ENCODE measurements at places on chromosomes 2 and 18.

- DNase-seq = no peak
Observed at GRCh38 chr2:20797096-20797495, 25.8 kb downstream of the LDAH start.

DNA sequence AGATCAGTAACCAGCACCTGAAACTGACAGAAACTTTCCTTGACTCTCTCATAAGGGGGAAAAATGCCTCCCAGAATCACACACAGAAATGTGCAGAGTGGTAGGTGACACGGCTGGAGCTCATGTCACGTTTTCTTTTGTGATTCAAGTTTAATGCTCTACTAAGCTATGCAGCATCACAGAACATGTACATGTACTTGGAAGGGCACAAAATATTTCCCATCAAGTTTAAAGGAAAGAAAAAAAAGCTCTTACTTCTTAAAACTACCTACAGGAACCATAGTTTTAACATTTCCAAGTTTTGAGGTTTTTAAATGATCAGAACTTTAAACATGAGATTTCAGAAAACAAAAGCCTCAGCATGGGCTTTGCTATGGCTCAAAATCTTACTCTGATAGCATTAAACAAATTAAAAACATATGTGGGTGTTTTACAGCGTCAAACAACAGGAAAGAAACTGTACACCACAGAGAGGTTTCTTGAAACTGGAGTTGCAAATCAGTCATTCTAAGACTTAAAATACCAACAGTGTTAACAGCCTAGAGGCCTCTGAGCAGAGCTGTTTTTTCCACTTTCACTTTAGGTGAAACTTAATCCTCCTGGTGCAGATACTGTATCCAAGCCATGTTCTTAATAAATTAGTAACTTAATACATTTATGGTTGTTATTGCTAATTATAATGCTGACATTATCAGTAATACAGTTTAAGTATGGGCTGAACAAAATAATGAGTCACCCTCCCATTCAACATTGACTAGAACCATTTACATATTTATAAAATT is 30.1 kb downstream of the MBP start:
- no peak for DNase-seq

DNA sequence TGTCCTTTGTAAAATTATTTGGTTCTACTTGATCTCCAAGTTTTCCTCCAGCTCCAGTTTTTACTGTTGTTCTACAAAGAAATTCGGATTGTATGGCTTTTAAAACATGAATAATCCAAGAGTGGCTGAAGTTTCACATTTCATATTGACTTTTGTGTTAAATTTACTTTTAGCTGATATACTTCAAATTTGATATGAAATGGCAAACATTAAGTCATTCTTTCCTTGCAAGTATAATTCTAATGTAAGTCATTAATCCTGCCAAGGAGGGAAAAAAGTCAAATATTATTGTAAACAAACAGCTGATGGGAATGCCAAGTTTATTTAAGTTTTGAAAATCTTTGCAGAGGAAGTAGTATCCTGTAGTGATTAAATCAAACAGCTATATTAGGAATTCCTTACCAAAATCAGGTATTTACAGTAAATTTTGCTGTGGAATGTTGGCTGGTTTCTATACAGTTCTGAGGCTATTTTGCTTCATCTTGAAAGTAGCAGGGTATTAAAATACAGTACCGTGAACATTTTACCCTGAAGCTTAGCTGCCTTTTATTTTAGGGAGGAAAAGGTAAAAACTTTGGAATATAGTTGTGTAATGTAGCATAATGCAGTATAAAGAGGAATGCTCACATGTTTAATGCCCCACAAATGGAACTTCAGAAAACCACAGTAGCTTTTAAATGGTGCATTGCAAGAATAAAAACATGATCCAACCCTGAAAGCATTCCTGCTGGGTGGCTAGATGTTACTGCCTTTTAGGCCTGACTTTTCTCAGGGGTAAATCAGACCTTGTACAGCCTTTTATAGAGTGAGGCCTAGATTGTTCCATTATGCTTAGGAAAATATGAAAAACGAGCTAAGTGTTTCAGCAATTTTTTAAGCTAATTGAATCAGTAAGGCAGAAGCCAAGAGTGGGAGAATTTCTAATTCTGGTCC is 62.7 kb upstream of the NT5C1B start:
- DNase-seq = no peak

GRCh38 chr2:176385219-176385759 is 116.0 kb downstream of the MTX2 start:
- DNase-seq = no peak

DNA sequence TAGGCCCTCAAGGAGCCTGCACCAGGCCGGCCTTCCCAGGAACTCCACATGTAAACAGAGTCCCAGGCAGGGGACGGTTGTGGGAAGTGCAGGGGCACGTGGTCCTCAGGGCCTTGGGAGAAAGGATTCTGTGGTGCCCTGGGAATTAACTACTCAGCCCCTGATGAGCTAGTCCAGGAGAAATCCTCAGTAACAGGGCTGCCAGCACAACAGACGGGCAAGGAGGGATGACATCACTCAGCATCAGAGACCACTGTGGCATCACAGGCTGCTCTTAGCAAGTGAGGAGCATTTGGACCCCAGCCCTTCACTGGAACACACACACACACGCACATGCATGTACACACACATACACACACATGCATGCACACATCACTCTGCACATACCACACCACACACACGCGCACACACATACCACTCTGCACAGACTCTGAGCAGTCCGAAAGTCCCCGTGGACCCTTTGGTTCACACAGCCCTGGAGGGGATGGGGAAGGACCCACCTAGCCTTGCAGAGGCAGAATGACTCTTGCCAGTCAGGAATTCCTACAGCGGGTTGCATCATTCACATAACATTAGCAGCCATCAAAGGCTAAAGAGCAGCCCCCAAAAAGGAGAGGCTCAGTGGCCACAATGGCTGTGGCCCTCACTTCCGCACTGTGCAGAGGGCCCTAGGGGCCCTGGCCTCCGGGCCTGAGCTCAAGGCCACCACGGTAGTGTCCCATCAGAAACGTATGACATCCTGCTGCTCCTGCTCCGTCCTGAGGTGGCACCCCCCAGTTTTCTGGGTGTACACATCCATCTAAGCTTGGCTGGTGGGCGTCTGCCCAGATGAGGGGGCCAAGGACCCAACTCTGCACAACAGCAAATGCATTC is 1.9 kb upstream of the NMUR1 start:
- DNase-seq = no peak

DNA sequence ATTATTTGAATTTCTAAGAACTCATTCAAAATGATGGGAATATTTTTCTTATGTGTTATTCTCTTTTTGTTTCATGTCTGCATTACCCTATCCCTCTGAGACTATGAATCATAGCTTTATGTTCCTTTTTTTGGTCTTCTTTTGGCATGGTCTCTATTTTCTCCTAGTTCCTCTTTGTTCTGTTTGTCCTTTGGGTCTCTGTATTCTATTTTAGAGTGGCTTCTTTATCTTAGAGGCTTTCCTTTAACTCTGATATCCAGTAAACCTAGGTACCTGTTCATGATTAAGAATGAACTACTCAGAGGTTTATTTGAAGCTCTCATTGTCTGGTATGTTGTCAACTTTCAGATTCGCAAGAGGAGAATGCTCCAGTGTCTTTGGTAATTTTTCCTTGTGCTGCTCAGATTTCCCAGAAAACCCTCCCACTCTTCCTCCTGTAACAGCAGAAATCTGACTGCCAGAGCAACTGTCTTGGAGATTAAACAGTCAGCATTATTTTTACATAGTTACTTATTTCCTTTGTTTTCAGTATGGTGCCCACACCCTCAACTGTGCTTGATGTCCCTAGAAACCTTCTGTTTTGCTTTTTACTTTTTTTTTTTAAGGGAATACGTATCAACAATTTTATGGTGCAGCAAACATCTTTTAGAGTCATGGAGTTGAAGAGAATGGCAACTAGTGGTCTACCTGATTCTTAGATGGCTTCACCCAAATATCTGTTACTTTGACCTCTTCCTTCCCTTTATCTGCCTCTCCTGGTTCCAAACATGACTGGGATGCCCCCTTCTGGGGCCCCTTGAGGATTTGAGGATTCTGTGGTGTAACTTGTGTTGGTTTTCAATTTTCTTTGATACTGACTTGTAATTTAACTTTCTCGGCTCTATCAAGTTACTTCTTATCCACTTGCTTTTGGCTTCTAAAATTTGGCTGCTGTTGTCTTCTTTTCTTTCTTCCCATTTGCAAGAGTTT is 92.0 kb downstream of the DPP10 start:
- no peak for DNase-seq

GRCh38 chr2:43943323-43943722 is 52.5 kb downstream of the LRPPRC start:
- no peak for DNase-seq

DNA sequence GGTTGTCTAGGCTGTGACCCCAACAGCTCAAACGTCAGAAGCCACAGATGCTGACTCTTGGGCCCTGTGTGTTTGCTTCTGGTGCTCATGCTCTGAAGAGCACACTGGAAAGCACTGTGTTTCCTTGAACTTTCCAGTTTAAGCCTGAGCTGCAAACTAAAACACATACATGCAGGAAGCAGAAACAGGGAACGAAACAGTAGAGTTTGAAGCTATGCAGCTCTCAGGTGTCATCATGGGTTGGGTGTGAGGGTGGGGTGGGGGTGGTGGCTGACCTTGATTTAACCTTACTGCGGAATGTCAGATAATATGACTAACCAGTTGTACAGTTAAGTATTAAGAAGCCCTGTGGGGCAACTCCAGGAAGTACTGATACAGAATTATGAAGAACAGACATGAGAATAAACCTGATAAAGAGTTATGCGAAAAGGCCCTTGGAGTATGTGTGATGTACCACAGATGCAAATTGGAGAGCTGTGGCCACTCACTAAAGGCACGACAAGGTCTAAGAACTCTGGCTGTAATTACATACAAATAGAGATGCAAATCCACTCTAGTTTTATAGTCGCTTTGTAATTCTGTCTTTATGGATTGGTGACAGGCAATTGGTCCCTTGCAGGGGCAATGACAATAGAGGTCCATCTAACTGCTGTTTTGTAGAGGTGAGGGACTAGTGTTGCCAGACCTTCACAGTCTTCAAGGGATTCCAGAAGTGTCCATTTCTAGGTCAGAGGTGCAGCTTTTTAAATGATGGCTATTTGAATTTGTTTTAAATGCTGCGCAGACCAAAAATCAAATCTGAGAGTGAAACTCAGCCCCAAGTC is 273.1 kb downstream of the NAPG start:
- DNase-seq = no peak

DNA sequence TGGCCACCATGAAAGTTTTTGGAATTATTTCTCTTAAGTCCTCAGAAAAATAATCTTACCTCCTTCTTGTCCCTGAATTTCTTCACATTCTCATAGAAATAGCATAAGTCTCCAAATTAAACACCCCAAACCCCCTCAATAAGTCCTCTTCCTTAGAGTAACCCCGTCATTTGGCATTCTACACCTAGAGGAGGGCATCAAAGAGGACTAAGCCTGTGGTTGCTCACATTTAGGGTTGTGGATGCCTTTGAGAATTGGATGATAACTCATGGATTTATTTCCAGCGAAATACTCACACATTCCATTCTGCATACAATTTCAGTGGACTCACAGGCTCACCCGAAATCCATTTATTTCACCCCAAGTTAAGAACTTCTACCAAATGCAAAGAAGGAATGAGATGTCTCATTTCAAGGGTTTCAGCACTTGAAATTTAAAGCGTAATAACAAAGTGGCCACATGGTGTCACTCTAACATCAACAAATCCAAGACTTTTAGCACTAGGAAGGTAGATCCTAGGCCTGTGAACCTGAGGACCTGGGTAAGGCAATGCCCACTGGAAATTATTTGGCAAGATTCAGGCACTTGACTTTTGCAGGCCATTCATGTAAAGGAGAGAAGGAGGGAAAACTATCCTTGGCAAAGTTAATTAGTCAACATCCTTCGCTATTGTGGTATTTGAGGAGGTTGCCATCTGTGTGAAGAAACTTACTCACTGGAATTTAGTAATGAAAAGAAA is 24.6 kb downstream of the DYTN start:
- no peak for DNase-seq

GRCh38 chr2:167140767-167141166 is 252.5 kb downstream of the XIRP2 start:
- no peak for DNase-seq

GRCh38 chr2:169690958-169691357 is 3.2 kb downstream of the CFAP210 start:
- no peak for DNase-seq

GRCh38 chr2:3575534-3576262 is 638 bp downstream of the RPS7 start:
- no peak for DNase-seq

DNA sequence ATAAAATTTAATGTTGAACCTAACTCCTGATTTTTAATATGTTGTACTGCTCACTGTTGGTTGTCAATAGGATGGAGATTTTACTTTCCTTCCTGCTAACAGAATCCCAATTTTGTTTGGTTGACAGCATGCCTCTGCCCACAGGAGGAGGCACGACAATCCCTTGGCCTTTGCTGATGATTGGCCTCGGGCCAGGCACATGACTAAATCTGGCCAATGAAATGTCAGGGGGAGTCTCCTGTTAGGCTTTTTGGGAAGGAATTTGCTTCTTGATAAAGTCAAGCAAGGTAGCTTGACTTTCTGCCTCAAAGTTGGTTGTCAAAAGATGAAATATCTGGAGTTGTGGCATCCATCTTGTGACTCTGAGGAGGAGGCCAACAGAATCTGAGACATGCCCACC is 6.8 kb upstream of the TGFA start:
- DNase-seq = no peak

GRCh38 chr2:67048314-67048713 is 348.8 kb upstream of the ETAA1 start:
- DNase-seq = no peak

DNA sequence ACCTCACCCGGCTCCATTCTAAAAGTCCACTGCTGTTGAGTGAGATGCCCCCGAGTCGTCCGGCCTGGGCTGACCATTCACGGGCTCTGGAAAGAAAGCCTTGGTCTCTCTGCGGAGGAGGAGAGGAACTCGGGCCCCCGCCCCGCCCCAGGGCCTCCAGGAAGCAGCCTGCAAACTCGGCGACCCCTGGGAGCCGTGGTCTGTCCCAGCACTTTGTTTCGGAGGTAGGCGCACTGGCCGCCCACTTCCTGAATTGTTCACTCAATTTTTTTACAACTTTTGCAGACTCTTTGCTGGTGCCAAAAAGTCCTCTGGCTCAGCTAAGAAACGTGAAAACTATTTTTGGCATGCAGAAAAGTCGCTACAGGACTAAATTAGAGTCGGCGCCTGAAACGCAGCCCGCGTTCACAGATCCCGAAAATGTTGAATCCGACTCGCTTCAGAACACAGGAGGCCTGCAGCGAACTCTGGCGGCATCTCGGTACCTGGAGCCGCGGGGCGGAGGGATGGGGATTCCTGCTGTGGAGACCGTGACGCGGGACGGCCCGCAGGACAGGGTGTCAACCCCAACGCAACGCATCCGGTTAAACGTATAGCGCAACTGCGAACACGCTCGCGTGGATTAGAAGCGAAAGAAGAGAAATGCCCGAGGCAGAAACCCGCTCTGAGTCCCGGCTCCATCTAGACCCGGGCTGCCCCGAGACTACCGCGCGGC is 1.5 kb downstream of the PXDN start:
- DNase-seq = no peak
